ENCODE measurements at places on chromosomes 16 and 17.

GRCh38 chr17:72434991-72435618, 314.3 kb downstream of the SOX9 start:
- DNase-seq: no peak

- DNase-seq: peak; percentile 94
Measured at GRCh38 chr17:15123593-15124263, 141.4 kb downstream of the PMP22 start.

- peak; percentile 44 for DNase-seq
Measured at GRCh38 chr17:81821603-81822311, 11.3 kb downstream of the MCRIP1 start.

GRCh38 chr17:19911033-19911432, 43.3 kb upstream of the ULK2 start:
- DNase-seq: no peak

DNA sequence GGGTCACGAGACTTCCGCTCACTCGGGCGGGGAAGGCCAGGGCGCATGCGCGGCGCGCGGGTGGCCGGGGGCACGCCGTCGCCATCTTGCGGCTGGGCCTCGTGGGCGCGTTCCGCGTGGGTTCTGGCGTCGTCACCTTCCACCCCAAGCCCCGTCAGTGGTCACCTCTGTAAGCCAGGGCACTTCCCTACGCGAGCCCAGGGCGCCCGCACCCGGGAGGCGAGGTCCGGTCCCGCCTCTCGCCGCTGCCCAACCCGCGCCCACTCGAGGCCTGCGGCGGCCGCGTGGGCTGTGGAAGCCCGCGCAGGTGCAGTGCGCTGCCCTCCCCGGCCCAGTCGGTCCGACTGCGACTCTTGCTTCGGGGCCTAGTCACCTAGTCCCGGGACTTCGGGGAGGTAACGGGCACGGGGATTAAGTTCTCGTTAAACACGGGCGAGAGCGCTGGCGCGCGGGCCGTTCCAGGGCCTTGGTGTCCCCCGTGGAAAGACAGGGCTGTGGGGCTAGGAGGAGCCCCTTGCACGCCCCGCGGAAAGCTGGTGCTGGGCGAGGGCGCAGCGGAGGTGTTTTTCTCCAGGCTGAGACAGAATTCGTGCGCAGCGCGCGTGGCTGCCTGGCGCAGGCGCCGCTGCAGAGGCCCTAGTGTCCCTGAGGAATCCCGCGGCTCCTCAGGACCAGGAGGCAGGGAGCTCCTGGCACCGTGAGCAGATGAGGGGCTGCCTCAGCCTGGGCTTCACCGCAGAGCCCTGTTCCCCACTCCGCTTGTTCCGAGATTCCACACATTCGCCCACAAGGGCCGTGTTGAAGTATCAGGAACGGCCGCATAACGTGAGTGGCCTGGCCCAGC, 472 bp upstream of the ARHGDIA start:
- peak; percentile 90 for DNase-seq

DNA sequence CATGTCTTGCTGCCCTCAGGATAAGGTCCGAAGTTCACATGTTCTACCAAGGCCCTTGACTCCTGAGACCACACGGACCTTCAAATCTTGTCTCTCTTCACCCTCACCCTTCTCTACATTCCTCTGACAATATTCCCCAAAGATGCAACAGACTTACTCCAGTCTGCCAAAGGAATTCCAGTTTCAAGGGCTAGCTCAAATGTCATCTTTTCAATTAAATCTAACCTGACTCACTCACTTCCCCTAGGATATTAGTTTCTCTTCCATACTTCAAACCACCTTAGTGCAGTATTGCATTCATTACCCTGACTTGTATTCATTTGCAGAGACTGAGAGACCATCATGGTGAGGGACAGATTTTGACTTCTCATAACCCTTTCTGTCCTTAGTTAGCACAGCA, 59.6 kb upstream of the ADCY9 start:
- peak; percentile 37 for DNase-seq

- DNase-seq: no peak
Measured at GRCh38 chr17:61928101-61928436, 287 bp upstream of the INTS2 start.

- peak; percentile 86 for DNase-seq
Measured at GRCh38 chr16:75580-76501, 2.2 kb upstream of the MPG start.

GRCh38 chr17:45782889-45783592, 1.1 kb upstream of the CRHR1 start:
- DNase-seq: no peak

- no peak for DNase-seq
Measured at GRCh38 chr16:24539850-24540601, 660 bp downstream of the RBBP6 start.

- no peak for DNase-seq
Measured at GRCh38 chr17:18066866-18067265, 20.9 kb upstream of the DRG2 start.

GRCh38 chr17:14225254-14225980, 11.2 kb downstream of the CDRT15 start:
- no peak for DNase-seq

DNA sequence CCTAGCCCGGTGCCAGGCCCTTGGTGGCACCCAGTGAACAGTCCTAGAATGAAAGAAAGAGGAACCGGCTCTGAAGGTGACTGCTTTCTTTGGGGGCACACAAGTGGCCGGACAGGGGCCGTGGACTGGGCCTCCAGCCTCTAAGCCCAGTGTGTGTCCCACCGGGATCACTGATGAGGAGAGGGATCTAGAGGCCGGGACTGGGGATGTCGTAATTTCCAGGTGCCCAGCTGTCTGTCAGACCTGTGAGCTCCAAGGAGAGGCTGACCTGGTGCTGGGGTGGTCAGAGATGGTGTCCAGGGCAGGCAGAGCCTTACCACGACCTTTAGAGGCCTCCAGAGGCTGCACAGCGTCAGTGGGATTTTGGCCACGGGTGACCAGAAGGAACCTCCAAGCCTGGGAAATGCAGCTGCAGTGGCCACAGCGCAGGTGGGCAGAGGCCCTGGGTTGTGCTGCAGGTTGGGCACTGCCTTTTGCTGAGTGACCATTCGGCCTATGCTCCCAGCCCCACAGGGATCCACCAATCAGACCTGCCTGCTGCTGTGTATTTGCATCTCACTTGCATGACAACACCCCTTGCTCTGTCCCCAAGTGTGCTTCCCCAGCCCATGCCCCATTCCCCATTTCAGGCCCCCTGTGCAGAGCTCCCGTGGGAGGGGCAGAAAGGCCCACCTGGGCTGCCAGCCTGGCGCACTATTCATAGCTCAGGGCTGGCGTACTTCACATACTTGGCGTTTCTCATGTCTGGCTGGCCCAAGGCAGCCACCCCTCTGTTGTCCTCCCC, 12.5 kb downstream of the ARHGAP23 start:
- no peak for DNase-seq

- DNase-seq: no peak
Measured at GRCh38 chr16:69382421-69382820, 3.4 kb downstream of the TERF2 start.

GRCh38 chr17:17216776-17217175, 10.6 kb upstream of the PLD6 start:
- no peak for DNase-seq
